ENCODE measurements at places on chromosomes 12 and 14. TPM values are rescaled to one million over a fixed set of nuclear protein-coding genes. Genes with fewer than 3 reads are reported as not detected.

Gene CRACR2A
- 4.2 TPM for total RNA-seq

Gene AVPR1A
- total RNA-seq = 6.6 TPM

Gene ESYT1
- total RNA-seq = 102 TPM

Gene DBX2
- total RNA-seq = not detected

Gene CPNE6
- total RNA-seq = 2.9 TPM

Gene PRIMA1
- 5.3 TPM for total RNA-seq

Measured in sigmoid colon (tissue), 7 donors.